Suprapubic skin (tissue), 4 donors: ENCODE measurements at places on chromosomes 6 and 20.

GRCh38 chr6:148653138-148653776 is 93.6 kb upstream of the UST start:
- DNase-seq = no peak

GRCh38 chr20:51326201-51326819 is 216.2 kb downstream of the NFATC2 start:
- no peak for DNase-seq

DNA sequence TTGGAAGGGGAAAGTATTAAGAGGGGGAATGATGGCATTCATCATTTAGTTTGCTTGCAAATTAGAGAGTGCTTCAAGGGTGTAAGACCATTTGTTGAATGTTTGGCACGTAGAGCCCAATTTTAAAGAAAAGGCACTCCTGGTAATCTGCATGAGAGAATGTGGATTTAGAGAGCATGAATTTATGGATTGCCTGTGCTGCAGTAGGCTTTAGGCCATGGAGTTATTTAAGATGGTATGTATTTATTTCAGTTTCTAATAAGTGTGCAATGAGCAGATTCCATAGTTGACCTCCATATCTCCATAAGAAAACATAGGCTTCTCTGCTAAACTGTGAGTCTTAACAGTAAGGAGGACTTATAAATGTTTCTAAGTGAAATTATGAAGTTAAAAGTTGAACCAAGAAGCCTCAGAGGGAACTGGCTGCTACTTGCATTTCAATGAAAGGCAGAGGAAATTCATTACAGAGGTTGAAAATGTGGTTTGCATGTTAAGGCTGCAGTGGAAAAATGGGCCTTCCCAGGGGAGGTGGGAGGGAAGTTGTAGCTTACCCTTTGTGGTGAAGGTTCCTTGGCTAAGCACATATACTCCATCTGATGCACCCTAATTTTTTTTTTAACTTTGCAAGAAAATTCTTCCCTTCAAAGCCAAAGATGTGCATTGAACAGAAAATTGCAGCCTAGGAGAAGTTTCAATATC is 134.2 kb downstream of the CARMIL1 start:
- no peak for DNase-seq

DNA sequence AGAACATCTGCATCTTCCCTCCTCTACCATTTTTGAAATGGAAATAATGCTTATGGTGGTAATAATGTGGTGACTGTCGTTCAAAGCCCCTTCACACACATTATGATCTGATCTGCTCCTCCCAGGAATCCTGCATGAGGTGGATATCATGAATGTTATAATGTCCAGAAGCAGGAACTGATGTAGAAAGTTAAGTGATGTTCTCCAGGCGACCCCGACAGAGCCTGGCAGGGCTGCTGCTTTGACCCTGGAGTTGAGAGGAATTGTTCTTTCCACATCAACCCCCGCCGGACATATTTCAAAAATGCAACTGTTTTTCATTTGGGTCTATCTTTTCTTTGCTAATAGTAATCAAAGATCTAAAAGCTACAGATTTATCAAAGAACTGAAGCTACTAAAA is 131.6 kb downstream of the GMPR start:
- no peak for DNase-seq

GRCh38 chr20:3473944-3474343 is 3.1 kb downstream of the ATRN start:
- no peak for DNase-seq

DNA sequence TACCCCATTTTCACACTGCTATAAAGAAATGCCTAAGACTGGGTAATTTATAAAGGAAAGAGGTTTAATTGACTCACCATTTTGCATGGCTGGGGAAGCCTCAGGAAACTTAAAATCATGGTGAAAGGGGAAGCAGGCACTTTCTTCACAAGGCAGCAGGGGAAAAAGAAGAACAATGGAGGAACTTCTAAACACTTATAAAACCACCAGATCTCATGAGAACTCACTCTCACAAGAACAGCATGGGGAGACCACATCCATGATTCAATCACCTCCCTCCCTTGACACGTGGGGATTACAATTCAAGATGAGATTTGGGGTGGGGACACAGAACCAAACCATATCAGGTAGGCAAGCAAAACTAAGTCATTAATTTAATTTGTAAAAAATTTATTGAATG is 343.2 kb downstream of the FRK start:
- no peak for DNase-seq

DNA sequence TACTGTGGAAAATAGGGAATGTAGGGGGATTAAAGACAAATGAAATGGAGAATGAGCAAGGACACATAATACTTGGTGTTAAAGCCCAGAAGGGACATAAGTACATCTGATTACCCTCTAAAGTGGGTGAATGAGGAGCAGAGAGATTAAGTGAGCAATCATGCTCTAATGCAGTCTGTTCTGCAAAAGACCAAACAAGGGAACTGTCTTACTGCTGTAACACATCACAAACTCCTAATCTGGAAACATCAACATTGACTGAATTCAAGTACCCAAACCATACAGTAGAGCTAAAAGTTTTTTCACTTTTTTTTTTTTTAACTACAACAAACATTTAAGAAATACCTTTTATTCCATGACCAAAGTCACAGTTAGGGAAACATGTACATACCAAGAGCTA is 19.3 kb upstream of the SLC17A4 start:
- no peak for DNase-seq

DNA sequence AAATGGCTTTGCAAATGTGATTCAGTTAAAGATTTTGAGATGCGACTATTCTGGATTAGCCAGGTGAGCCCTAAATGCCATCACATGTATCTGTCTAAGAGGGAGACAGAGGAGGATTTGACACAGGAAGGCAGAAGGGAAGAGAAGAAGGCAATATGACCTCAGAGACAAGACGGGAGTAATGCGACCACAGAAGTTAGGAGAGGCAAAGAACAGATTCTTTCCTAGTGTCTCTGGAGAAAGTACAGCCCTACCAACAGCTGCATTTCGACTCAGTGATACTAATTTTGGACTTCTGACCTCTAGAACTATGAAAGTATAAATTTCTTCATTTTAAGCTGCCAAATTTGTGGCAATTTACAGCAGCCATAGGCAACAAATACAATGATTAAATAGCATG is 24.2 kb upstream of the TPD52L1 start:
- no peak for DNase-seq

DNA sequence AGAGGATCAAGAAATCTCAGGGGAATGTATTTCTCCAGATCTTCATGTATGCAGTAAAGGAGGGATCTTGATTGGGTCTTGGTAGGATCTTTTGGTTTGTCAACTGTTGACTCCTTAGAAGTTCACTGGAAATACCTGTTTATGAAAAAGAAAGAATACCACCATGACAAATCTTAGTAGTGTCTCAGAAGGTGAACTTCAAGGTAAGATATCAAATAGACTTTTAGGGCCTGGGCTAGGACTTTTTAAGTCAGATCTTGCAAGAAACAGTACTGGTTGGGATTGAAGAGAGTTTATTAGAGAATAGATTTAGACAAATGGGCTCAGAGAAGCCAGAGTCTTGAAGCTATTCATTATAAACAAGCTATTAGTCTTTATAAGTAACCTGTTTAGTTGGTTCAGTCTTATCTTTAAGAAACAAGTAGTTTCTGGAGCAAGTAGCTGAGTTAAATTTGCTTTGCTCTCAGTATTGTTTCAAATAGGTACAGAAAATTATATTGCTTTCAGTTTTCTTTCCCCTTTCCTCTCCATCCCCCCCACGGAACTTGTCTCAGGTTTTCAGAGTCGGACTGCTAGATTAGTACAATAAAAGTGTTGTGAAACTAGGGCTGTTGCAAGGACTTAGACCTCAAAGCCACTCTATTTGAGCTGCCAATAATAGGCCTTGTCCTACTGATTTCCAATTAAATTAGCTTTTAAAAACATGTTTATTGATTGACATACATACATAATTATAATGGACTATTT is 529.1 kb upstream of the CITED2 start:
- DNase-seq = no peak

GRCh38 chr6:135854799-135855198 is 3.3 kb downstream of the PDE7B start:
- DNase-seq = no peak

- DNase-seq = no peak
Measured at GRCh38 chr20:63744574-63745423, 5.2 kb downstream of the SLC2A4RG start.

DNA sequence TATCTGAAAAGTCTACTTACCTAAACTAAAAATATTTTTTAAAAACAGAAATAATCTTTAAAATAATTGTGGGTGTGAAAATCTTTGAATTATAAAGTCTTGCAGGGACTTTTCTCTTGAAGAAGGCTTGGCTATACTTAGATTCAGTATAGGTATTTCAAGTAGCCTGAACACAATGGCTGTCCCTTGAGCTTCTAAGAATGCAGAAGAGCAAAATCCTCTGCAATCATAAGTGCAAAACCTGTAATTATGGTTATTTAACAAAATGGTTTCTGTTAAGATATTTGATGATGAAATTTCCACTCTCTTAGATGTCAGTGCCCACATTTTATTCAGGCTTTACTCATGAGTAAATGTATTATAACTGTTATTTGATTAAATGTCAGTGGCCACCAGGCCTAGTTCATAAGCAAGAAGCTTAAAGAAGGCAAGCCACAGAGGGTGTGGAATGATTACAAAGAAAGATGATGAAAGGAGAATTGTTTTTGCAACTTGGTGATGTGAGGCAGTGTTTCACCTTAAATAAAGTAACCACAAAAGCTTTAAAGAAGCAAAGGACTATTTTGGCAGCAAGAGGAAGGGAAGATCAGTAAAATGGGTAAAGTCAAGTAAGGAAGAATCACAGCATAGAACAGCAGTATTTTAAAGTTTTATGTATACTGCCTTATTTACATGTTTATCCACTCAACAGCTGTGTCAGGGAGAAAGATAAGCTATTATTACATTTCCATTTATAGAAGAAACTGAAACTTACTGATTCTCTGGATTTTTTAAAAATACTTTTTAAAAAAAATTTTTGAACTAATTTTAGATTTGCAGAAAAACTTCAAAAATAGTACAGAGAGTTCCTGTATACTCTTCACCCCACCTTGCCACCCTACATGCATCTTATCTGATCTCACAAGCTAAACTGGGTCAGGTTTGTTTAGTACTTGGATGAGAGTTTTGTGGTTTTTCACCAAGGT is 351.2 kb upstream of the RUNX2 start:
- DNase-seq = no peak

DNA sequence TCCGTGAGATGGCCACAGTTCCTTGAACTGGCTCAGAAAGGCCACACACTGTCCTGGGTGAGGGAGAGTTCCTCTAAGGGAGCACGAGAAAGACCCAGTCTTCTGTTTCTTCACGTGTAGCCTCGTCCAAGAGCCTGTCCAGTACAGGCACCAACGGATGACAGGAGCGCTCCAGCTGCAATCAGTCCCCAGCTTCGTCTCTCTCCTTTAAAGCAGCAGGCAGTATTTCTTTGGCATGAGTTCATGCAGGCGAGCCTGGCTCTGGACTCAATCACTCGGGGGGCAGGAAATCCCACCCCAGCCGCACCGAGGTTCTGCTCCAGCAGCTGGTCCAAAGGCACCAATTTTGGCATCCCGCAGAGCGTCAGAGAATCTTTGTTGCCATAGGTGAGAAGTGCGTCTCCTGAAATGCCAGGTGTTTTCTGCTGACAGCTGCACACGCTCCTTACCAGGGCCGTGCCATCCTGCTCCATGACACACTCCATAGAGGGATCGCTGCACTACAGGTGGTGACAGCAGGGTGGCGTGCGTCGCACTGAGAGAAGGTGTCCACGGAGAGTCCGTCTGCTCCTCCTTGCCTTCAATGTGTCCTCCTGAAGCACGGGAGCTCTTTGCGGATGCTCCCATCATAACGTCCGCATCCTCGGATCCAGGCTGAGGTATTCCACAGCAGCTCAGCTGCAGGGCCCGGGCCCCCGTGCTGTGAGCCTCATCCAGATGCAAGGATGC is 59.6 kb upstream of the AFDN start:
- peak; percentile 71 for DNase-seq

GRCh38 chr6:147177286-147177685 is 26.9 kb upstream of the STXBP5 start:
- DNase-seq = no peak

GRCh38 chr20:49318430-49319207 is 40.8 kb upstream of the ZNFX1 start:
- no peak for DNase-seq

DNA sequence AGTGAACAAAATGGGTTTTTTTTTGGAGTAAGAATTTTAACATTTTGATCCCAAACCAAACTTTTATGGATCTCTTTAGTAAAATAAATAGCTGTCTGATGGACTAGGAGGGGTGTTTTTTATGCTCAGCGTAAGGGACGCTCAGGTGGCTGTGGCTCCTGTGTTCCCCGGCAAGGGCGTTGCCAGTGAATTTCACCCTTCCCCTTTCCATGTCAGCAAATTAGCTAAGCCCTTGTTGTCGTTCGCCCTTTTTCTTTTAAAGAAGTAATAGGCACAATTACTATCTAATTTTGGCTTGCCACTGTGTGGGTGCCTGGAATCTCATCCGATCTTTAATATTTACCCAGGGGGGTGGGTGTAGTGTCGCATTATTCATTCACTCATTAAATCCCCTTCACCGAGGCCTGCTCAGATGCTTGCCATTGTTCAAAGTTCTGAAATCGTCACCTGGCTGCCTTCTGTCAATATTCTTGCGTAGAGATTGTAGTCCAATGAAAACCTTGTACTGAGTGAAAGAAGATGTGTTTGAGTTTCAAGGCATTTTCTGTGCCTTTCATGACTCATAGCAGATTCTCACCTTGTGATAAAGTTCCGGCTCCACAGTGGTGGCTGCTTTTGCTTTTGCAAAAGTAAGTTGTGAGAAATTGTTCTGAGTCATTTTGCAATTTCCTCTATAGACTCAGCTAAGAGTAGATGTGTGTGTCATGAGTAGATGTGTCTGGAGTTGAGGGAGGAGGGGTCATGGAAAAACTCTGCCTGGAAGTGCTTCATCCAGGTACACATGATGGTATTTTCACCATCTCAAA is 40.0 kb upstream of the CLDN20 start:
- no peak for DNase-seq

DNA sequence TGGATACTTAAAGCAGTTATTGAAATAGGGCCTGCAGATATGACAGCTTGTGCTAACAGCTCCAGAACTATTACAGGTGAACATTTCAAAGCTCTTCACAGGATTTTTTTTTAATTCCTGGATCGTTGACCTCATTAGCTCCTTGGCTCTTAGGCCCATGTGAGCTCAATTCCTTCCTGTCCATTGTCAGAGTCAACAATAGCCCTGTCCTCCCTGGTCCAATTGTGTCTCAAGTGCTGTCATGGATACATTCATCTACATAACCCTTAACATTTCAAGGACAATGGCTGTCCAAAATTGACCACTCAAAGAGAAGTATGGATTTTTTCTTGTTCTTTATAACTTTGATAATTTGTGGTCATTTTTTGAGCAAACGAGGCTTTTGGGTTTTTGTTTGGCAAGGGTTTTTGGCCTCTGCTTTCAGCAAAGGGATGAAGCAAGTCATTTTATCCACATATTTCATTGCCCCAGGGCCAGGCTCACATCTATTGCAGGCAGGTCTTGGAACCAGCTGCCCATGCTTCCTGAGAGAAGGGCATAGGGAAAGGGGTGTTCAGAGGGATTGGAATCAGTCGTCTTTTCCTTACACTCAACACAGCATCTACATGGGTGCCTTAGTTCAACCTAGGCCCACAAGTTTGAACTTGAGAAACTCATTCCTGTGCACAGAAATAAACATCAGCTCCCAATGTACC is 282.1 kb downstream of the TPBG start:
- no peak for DNase-seq
